Activated T-helper 17 cell treated with anti-CD3 and anti-CD28 coated beads, Interleukin-2, amount 50 U/mL, for 72 hours (primary cell): ENCODE measurements at places on chromosomes 3 and 15.

DNA sequence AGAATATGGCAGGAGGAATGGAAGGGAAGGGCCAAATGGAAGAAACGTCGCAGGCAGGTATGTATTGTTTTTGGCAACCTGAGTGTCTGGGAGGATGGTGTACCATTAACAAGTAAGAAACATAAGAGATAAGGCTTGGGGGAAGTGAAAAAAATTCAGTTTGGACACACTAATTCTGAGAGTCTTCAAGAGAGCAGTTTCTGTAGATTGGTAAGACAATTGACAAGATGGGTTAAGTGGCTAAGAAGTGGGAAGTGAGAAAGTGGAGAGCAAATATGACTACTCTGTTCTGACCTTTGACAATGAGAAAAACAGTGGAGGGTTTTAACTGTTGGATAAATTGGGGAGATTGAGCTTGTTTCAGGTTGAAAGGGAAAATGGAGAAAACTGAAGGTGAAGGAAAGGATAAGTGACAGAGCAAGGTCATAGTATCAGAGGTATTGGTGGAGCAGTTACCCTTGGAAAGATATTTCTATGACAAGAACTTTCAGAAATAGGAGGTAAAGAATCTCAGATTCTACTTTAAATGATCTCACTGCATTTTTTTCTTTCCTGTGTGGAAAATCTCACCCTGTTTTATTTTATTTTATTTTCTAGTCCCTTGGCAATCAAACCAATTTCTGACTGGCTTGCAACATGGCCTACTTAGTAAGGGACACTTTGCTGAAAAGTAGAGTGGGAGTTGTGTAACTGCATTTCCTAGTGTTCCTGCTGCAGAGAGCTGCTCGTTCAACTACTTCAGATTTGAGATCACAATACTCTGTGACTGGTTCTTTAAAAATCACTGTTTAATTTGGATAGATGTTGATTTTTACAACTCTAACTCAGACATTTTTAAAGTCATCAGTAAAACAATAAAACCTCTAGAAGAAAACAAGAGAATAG, 23.1 kb upstream of the GABPB1 start:
- ATAC-seq = peak; percentile 97

GRCh38 chr3:11001658-11002021, 9.1 kb downstream of the SLC6A1 start:
- no peak for ATAC-seq

GRCh38 chr3:30620402-30621360, 14.3 kb downstream of the TGFBR2 start:
- ATAC-seq = peak; percentile 77

DNA sequence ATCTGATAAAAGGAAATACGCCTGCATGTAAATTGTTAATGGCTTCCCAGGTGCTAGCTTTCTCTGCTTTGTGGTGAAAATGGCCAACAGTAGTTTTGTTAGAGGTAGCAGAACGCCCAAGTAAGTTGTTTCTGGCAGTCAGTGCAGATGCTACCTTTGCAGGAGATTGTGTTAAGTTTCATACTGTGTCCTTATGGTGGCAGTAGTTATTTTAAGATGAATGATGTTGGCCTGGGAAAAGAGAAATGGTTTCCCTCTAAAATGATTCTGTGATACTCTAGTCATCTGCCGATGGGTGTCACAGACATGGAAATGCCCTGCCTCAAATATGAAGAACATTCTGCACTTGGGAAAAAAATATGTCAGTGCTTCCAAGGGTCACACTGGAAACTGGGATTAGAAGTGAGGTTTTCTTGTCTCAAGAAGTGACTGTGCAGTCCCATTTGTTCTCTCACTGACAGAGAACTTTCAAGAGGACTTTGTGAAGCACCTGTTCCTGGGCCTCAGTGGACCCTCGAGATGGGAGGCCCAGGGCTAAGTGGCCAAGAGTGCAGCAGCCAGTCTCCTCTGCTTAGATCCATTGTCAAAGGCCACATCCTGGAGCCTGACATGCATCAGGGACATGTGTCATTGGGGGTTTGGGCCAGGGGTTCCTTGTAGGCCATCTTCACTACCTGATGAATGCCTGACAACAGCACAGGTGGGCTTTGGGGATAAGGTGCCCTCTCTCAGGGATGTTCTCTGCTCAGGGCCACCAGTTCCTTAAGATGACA, 393.3 kb downstream of the CACNA2D3 start:
- no peak for ATAC-seq
